ENCODE measurements at places on chromosomes 1 and 21.

- DNase-seq, result no peak
These were observed 5.6 kb upstream of the POFUT2 start for GRCh38 chr21:45293220-45293725.

DNA sequence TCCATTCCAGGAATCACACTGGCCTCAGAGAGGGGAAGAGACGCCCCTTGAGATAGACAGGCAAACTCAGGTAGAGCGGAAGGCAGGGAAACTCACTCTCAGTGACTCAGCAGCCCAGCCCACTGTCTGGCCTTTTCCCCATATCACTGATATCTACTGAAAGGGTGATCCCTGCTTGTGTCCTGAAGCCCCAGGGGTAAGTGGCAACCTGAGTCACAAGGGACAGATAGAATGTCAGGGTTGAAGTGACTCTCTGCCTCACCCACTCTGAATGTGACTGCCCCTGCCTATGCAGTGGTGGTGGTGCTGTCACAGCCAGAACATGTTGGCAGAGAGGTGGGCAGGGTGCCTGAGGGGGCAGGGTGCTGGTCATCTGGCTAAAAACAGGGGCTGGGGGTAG lies 157.5 kb upstream of the FGGY start:
- no peak for DNase-seq

DNA sequence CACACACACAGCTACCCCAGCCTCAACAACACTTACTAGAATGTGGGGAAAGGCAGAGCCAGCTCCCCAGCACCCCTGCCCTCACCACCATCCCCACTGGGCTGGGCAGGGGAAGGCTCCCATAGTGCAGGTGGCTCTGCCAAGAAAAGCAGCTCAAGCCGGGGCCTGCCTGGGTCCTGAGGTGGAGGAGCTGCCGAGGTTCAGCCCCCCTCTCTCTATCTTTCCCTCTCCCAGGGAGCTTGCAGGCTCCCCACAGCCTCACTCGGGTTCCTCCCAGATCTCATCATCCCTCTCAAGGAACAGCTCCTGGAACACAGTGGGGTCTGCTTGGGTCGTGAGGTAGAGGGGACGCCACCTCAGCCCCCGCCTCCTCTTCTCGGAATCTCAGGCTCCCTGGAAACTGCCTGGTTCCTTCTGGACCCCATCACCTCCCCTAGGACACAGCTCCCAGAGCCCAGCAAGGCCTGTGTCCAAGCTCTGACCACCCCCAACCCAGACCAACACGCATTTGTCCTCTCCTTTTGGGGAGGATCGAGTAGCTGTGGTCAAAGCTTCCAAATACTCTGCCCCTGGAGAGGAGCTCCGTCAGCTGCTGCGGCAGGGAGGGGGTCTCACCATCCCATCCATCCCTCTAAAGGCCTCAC lies 704 bp downstream of the S100A16 start:
- DNase-seq, result no peak

DNA sequence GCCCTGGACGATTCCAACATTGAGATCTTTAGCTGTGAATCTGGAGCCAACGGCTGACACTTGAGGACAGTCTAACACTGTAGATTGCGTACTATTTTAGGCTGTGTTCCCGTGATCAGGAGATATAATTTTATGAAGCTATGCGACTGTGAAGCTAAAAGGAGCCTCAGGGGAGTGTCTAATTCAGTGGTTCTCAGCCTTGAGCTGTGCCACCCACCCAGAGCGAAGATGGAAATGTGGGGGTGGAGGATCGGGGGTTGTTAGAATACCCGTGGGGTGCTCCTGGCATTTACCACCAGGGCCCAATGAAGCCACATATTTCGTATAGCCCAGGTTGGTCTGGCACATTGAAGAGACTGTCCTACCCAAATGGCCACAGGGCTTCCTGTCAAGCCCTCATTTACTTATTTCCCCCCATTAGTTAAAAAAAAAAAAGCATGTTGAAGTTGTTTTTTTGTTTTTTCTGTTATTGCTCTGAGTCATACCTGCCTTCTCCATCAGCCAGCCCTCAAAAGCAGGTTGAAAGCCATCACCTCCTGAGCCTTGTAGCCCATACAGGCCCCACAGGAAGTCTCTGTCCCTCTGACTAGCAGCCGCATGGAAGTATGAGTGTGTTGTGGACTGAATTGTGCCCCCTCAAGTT lies 141.7 kb downstream of the GALNT2 start:
- DNase-seq, result no peak

DNA sequence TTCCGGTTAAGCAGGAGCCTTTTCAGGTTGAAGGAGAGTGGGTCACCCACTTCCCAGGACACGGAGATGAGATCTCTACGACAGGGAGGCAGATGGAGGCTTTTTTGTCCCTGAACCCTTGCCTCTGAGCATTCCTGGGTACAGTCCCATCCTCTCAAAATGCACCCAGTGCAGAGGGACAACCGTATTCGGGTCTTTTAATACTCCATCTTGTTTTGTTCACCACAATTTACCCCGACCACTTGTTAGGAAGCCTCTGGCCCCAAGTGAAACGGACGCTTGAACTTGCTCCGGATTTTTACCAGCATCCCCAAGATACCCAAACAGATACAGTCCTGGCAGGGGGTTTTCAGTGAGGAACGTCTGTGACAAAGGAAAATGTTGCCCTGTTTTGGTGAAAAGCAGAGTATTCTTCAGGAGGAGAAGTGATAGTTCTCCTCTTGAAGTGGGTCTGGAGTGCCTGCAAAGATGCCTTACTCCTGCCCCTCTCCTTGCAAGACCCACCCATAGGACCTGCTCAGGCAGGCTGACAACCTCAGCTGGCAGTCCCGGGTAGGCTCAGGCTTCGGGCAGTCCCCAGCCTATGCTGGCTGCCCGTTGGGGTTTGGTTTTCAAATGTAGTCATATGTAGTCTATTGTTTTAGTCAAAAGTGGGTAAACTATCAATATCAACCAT lies 669 bp upstream of the ARL8A start:
- no peak for DNase-seq
